SW 1271 (cell line): ENCODE measurements at places on chromosomes 5 and 9.

DNA sequence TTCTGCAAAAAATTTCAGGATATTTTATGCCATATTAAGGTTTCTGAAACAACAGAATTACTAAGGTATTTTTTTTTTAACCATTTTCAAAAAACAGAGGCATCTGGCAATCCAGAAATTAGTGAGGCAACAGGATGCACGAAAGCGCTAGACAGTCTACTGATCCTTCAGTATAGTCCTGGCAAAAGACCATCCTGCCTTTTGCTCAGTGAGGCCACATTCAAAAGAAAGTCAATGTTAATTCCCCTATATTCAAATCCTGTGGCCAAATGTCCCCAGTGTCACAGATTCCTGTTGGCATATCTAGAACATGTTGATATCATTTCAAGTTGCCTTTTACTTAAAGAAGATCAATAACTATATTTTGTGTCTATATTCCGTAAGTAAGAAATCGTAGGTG is 13.1 kb upstream of the NFIB start:
- no peak for DNase-seq

DNA sequence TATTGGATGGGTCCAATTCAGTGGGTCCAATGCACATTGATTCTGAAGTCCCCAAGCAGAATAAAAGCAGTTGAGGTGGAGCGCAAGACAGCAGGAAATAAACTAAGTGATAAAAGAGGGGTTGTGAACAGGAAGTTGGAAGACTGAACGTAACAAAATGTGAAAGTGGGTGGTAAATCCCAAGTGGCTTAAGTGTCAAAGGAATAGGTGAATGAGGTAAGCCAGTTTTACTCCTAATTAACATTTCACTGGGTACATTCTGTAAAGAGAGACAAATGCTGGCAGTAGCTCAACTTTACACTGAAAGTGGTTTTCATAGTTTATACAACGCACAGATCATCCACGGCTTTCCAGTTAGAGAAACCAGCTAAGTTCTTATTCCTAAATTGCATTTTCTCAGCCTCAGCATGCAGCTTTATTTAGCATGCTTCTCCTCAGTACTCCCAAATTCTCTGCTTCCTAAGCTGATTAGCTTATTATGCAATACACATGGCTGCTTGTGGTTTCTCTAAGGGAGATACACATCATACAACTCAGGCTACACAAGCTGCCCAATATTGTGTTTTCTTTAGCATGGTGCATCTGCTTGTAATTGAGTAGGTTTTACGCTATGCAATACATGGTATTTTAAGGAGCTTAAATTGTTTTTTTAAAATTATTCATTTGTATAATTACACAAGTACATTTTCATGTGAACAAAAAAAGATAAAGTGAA is 34.2 kb upstream of the HSD17B4 start:
- no peak for DNase-seq

DNA sequence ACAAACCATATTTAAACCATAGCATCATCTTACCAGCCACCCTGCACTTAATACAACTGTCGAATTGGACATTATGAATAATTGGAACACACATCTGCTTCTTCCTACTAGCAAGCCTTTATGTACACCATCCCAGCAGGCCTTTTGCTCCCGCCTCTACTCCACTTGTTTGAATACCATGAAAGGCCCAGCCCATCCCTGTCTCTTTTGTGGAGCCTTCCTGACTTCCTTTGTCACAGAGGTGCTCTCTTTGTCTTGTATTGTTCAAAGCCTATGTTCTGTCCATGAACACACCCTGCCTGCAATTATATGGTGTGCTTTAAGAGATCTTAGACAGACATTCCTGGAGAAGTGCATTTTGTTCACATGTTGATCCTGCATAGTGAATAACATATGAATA is 465.7 kb downstream of the DIRAS2 start:
- no peak for DNase-seq

DNA sequence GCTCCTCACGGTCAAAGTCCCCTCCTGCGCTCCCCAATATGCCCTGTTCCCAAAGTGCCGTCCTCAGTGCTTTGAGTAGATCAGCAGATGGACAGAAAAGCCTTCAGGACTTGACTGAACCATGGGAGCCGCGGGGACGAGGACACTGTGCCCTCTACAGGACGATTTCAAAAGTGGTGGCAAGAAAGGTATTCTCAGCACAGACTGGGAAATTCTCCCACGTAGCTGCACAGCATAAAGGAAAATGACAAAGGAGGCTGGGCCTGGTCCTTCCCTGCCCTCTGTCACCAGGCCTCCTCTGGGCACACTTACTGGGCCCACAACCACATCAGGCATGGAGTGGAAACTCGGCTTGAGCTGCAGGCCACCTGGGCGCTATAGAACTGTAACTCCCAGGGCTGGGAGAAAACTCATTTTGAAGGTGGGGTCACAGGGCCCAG is 16.7 kb upstream of the MTMR12 start:
- peak; percentile 27 for DNase-seq

DNA sequence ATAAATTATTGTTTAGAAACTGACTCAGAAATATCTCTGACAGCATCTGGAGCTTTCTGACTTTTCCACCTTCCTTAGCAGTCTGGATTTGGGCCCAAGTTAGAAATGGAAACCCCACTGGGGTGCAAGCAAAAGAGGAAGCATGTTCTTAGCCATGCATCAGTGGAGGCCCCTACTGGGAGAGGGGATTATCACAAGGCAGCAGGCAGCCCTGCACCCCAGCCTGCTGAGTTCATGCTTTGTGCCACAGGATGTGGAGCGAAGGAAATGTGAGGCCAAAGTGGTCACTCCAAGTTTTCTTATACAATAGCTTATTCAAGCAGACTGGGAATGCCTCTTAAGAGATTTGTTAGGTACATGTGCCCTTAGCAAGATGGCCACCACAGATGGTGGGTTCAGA is 146.5 kb upstream of the TLX3 start:
- no peak for DNase-seq

DNA sequence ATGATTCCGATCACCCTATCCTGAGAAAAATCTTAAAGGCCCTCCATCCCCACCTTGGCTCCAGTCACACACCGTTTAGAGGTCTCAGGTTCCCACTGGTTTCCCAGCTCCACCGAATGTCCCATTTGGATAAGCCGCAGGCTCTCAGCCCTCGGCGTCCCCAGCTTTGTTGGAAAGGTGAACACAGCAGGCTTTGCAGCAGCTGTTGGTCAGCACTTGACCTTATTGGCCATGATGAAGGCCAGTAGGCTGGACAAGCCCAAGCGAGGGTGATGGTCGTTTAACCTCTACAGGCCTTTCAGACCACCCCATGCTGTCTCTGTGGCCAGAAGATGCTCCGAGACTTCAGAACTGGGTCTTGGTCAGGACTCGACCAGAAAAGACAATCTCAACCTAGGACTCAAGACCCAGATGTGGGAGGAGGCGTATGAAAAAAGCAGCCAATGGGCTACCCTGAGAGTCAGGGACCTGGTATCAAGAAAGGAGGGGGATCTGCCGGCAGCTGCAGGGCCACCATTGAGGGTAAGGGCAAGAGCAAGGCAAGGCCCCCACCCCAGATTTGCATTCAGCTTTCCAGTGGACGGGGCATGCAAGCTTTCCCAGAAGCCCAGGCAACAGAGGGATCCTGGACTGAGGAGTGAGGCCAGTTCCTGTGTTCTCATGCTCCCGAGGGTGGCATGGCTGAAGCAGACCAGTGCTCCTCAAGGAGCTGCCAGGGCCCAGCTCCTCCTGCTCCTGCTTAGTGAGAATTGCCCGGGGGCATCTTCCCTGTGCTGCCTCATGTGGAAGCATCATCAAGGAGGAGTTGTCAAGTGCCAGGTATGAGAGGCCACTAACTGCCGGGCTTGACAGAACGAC is 13.4 kb downstream of the UBE2QL1 start:
- DNase-seq, result no peak

DNA sequence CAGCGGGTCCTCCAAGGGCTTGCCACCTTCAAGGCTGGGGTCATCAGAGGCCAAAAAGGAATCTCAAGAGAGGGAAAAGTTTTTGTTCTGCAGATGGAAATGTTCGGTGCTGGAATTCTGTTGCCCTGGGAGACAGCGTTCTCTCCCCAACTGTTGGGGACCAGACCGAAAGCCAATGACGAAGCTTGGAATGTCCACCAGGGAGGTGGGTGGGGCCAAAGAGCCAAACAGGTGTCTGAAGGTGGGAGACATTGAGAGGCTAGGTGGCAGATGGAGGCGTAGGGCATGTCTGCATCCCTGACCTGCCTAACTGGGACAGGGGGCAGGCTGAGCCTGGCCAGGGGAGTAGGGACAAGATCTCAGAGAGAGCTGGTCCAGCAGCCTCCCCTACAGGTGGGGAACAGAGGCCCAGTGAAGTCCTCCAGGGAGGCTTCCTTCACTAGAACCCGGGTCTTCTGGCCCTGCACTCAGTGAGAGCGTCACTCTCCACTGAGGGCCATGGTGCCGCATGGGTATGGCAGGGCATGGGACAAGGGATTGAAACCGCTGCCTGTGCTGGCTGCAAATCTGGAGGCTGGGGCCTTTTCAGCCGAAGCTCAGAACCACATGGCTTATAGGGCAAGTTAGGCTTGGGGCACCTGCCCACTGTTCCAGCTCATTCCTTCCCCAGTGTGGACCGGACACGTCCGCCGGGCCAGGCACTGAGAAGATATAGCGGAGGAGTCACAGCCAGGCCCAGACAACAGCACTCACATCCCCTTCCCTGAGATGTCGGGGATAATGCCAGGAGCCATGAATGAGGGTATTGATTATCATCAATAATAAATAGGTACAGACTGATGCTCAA is 5.0 kb upstream of the FAM78A start:
- no peak for DNase-seq

- no peak for DNase-seq
These were observed 310.5 kb upstream of the KIF2A start for GRCh38 chr5:61995486-61995885.

DNA sequence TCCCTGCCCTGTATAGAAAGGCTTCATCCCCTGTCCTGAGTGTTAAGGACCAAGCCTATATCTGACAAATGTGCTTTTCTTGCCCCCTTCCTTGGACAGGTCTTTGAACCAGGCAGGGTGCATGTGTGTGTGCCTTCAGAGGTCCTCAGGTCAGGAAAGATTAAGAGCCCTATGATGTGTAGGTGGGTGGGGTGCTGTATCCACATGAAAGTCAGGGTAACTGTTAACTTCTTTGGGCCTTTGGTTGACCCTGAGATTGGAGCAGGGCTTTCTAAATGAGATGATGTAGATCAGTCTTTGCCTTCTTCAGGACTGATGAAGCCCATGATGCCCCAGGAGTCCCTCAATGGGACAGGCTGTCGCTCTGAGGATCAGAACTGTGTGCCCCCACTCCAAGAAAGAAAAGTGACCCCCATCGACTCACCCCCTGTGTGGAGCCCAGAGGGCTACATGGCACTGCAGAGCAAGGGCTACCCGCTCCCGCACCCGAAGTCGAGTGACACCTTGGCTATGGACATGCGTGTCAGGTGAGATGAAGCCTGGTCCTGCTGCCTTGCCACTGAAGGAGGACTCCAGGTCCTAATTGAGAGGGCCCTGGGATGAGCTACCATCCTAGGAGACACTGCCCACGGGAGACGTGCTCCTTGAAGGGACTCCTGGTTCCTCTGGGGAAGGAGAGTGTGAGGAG is 29.4 kb upstream of the POMT1 start:
- DNase-seq, result no peak

- no peak for DNase-seq
These were observed 5.9 kb downstream of the DPYSL3 start for GRCh38 chr5:147504011-147504410.

DNA sequence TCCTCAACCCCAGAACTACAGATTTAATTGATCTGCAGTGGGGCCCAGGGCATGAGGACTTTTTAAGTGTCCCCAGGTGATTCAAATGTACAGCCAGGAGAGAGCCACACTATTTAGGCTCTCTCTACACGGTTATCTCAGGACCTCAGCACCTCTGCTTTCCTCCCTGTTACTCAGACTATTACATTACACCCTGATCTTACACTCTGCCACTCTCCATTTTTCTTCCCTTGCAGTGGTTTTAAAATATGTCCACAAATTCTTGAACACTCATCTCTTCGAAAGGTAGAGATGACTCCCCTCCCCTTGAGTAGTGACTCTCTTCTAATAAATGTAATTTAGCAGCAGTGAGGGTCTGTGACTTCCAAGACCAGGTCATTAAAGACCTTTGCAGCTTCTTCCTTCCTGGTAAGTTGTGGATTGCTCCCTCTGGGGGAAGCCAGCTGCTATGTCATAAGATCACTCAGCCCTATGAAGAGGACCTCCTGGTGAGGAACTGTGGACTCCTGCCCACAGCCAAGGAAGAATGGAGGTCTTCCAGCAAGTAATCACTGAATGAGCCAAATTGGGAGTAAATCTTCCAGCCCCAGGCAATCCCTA is 87.5 kb upstream of the SSBP2 start:
- peak; percentile 56 for DNase-seq

DNA sequence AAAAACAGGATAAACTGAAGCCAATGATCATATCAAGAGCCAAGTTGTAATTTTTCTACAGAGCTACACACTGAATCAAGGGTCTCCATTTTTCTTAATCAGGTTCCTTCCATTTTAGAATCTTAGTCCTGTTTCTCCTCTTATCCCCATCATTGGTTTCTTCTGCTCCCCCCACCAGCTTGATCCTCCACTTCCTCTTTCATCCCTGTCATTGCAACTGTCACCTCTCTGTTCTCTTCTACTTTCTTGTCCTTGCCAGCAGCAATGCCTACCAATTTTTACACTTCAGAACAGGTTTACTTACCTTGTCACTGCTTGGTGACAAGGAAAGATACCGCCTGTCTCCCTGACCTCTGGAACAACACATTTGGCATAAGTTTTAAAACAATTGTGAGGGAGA is 97.3 kb downstream of the CFAP90 start:
- DNase-seq, result no peak

GRCh38 chr5:167644619-167645018 is 646.8 kb upstream of the WWC1 start:
- DNase-seq, result no peak

- DNase-seq, result no peak
These were observed 310.8 kb downstream of the DRD1 start for GRCh38 chr5:175133185-175133584.

DNA sequence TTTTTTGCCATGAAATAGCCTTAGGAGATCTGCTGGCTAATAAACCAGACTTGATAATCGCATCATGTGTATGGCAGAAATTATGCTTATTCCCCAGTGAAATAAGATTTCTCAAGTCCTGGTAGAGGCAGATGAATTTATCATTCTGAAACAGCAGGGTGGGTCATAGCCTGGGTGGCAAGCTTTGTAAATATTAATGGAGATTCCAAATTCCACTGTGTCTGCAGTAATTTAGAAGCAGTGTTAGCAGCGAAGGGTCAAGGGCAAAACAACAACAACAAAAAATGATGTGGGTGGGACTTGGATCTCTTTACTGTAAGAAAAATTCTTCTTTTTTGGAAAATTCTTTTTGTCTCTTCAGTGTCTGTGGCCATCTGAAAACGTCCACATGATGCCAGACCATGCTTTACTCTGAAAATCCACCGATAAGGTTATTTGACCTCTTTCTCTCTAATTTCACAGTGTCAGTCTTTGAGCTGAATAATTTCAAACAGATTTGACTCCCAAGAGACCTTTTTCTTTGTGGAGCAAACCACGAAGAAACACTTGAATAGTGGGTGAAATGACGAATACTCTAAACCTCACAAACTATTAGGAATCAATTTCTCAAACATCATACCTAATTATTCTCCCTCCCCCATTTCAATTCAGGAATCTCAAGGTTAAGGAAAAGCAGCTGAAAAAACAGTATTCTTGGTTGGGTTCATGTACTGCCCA is 106.0 kb upstream of the RPS23 start:
- no peak for DNase-seq

GRCh38 chr5:61029456-61030162 is 84.6 kb downstream of the NDUFAF2 start:
- no peak for DNase-seq

GRCh38 chr9:21289848-21290247 is 15.3 kb downstream of the IFNA5 start:
- DNase-seq, result no peak
